Activated CD4-positive, alpha-beta T cell treated with anti-CD3 and anti-CD28 coated beads, Interleukin-2, amount 10 ng/mL, durations not matched to agents 7 days and 5 days (primary cell): ENCODE measurements at places on chromosomes 3 and 15. TPM values are rescaled to one million over a fixed set of nuclear protein-coding genes. Genes with fewer than 3 reads are reported as not detected.
A peak's percentile ranks its signal among the peaks of the same experiment; 100 is the strongest.

SEMA3G gene
- not detected for total RNA-seq

GOLGA6L9 gene
- total RNA-seq, result 1.8 TPM

DNA sequence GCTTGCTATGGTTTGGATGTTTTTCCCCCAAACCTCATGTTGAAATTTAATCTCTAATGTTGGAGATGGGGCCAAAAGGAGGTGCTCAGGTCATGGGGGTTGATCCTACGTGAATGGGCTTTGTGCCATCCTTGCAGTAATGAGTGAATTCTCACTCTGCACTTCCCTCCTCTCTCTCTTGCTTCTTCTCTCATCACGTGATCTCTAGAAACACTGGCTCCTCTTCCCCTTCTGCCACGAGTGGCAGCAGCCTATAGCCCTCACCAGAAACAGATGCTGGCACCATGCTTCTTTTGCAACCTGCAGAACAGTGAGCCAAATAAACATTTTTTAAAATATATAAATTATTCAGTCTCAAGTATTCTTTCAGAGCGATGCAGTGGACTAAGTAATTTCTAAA lies 13.3 kb upstream of the PLSCR1 start:
- peaks cover under 1% of the 10 kb centered on the region for H3K36me3 ChIP-seq
- no peak for DNase-seq
- H3K4me1 ChIP-seq, result peaks cover 18% of the 10 kb centered on the region
- no peak overlapping the region for H3K27ac ChIP-seq
- H3K4me3 ChIP-seq, result no peak overlapping the region

GRCh38 chr15:91857772-91858171 lies 4.3 kb downstream of the SLCO3A1 start:
- peak overlapping the region; percentile 91 for H3K27ac ChIP-seq
- peaks cover 33% of the 10 kb centered on the region for H3K36me3 ChIP-seq
- peak overlapping the region; percentile 47 for H3K4me3 ChIP-seq
- H3K27me3 ChIP-seq, result no peaks in the 10 kb centered on the region
- peaks cover 80% of the 10 kb centered on the region for H3K4me1 ChIP-seq

DNA sequence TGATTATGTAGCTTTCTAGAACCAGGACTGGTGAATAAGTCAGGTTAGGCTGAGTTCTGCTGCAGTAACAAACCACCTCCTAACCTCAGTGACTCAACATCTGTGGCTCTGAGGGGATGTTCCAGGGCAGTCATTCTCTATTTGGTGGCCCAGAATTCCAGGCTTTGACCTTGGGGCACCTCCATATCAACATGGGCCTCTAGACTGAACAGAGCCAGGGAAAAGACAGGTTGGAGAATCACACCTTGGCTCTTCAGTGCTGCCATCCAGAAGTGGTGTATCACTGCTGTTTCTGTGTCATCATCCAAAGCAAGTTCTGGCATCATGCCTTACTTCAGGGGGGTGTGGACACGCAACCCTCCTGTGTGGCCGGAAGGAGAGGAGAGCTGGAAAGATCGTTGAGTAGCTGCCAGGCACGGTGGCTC lies 15.3 kb downstream of the ZBTB47 start:
- H3K4me1 ChIP-seq, result no peaks in the 10 kb centered on the region
- H3K27me3 ChIP-seq, result no peaks in the 10 kb centered on the region
- no peak overlapping the region for H3K27ac ChIP-seq
- H3K36me3 ChIP-seq, result no peaks in the 10 kb centered on the region

CPEB1 gene
- not detected for total RNA-seq

ARGFX gene
- total RNA-seq, result not detected

GRCh38 chr15:69134791-69135190 lies 25.6 kb upstream of the GLCE start:
- H3K27ac ChIP-seq, result no peak overlapping the region
- DNase-seq, result no peak
- H3K27me3 ChIP-seq, result peaks cover 7% of the 10 kb centered on the region
- H3K4me3 ChIP-seq, result no peak overlapping the region
- no peaks in the 10 kb centered on the region for H3K4me1 ChIP-seq

DNA sequence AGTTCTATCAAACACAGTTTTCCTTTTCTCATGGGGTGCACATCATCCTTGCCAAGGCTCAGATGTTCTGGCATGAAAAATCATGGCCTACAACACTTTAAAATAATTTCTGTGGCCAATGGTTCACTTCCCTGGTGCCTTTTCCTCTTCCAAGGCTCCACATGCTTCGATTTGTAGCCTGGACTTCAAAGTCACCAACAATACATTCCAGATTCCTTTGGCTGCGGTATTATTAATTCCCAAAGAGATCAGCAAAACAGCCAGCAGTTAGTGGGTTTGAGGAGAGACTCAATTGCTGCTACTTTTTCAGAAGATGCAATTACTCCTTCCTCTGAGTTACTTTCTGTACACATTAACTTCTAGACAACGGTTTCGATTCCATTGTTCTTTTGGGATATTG lies 80.3 kb upstream of the CCDC80 start:
- no peaks in the 10 kb centered on the region for H3K4me1 ChIP-seq
- H3K36me3 ChIP-seq, result no peaks in the 10 kb centered on the region
- no peak overlapping the region for H3K27ac ChIP-seq
- DNase-seq, result no peak
- no peak overlapping the region for H3K4me3 ChIP-seq
